Fibroblast of lung (primary cell): ENCODE measurements at places on chromosomes 1 and 21.
A peak's percentile ranks its signal among the peaks of the same experiment; 100 is the strongest.

DNA sequence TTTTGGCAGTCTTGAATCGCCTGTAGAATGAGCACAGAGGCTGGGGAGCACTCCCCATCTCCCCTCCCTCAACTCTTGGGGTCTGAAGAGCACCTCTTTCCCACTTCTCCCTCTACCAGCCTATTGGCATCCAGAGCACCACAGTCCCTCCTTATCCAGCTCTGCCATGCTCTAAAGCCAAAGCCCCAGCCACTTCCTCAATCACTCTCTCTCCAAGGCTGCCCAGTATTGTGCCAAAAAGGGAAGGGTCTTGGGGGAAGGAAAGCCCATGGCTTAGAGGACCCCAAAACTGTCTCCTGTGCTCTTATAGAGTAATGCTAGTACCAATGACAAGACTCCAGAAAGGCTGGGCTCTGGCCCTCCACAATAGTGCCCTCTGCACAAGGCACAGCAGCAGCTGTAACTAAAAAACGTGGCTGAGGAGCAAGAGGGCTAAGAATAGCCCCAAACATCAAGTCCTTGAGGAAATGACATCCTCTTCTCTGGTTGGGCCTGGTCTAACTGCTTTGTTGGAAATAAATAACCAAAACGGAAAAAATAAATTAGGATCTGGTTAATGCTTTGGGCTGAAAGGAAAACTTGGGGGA lies 28.4 kb downstream of the SLC27A3 start:
- no peak for DNase-seq

- no peak for DNase-seq
Measured at GRCh38 chr1:234645964-234646363, 36.0 kb upstream of the IRF2BP2 start.

GRCh38 chr1:207314816-207315215 lies 6.7 kb upstream of the CD55 start:
- peak; percentile 45 for DNase-seq

GRCh38 chr1:48462716-48463302 lies 9.2 kb downstream of the SPATA6 start:
- DNase-seq = no peak

- peak; percentile 87 for DNase-seq
Measured at GRCh38 chr1:221824025-221824424, 82.1 kb upstream of the DUSP10 start.

DNA sequence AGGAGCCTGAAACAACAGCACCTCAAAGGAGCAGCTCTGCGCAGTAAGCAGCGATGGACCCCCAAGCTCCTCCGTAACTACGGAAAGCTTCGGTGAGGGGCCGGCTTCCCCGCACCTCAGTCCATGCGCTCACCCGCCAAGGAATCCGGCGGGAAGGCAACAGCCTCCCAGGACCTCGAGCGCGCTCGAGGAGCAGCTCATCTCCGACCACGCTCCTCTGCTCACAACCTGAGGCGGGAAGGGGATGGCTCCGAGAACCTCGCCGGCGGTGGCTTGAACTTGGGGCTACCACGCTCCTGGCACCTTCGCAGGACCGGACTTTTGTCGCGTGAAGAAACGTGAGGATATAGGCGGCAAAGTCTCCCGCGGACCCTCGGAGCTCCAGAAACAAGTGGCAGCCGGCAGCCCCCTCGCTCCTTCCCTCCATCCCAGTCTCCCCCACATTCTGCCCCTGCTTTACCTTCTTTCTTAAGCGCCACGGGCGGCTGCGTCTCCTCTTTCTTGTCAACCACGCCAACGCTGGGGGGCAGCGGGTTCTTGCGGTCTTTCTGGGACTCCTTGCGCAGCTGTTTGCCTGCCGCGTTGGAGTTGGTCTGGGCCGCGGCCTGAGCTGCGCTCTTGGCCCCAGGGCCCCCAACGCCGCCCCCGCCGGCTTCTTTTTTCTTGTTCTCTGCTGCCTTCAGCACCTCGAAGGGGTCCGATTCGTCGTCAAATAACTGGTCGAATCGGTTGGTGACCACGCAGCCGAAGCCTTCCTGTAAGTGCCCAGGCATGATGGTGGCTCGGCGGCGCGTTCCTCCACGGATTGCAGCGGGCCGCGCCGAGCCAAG lies 459 bp downstream of the SERBP1 start:
- DNase-seq = no peak

DNA sequence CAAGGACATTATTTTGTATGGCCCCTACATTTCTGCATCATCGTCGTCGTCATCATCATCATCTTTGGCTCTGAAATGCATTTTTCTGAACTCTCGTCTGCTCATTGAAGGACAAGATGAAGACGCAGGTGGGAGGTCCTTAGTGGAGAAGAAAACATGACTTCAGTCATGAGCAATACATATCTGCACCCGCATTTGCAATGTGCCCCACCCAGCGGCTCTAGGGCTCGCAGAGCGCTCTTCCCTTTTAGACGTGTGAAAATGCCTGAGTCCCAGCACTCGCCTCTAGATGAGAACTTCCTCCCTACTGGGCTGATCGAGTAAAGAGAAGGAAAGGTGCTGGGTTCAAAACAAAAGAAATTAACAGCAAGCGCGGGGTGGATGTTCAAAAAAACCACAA lies 10.1 kb downstream of the C1orf174 start:
- DNase-seq = no peak

- no peak for DNase-seq
Measured at GRCh38 chr1:30171537-30172298, 551.7 kb downstream of the MATN1 start.

DNA sequence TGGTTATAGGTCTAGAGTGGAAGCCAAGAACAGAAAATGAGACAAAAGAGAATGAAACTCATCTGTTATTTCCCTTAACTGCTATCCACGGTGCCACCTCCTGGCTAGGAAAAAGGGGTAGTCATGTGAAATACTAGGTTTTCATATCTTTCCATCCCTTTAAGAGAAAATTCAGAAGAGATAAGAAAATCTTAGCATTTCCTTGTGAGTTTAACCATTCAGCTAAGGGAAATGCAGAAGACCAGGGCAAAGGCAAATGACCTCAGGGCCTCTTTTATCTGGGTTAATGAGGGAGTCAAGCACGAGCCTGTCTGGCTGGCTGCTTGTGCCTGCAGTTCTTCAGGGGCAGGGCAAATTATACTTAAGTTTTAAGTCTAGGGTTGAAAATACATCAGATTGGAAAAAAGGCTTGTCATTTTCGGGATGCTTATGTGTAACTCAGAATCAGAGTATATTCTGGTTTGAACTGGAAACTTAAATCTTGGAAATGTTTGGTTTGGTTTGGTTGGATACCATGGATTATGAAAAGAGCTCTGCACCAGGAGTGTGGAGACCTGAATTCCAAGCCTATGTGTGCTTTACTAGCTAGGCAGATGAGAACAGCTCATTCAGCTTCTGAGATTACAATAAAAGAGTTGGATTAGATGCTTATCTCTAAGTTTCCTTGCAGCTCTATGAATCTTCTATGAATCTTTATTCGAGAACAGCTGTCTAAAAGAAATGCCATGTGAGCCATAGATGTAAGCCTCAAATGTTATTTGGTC lies 19.9 kb downstream of the NIBAN1 start:
- no peak for DNase-seq

DNA sequence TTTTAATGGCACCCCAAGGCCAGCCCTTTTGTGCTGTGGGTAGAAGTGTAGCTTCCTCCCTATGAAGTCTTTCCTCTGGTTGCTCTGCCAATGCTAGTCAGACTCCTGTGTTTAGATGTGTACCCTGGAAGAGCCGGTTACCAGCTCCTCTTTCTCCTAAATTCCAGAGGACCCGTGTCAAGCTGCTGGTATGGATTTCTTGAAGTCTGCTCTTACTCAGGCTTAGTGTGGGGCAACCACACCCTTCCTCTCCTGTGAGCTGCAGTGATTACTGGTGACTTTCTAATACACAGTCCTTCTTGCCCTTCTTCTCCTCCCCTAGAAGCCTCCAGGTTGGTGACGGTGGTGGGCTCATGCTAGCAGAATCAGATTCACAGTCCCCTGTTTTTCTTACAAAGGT lies 74.1 kb upstream of the AKT3 start:
- peak; percentile 70 for DNase-seq

DNA sequence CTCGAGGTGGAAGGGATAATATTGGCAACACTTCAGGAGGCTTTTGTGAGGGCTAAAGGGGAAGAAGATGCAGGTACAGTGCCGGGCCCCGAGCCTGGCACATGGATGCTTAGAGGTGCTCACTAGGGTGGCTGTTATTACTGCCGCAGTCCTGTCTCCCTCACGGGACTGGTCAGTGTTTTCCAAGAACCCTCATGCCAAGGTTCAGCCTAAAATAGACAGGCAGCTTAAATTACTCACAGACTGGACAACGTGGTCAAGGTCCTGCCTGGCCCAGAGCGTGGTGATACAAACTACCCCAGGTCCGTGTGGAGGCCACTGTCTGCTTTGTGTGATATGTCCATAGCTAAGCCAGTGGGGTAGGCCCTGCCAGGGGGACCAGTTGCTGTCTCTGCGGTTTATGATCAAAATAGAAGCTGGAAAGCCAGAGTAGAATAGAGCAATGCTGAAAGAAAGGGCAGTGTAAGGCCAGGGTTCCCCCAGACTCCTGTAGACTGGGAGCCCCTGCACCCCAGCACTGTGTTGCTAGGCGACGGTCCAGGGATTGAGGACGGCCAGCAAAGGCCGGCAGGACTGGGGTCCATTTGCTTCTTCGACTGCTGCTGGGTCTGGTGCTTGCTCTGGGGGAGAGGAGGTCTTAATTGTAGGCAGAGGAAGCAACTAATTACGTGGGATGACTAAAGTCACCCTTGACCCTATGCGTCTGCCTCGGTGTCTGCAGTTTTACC lies 36.1 kb downstream of the ELAPOR1 start:
- no peak for DNase-seq

GRCh38 chr1:67850611-67851075 lies 17.4 kb upstream of the GNG12 start:
- DNase-seq = peak; percentile 92

GRCh38 chr1:32592943-32593342 lies 53.7 kb downstream of the ZBTB8A start:
- peak; percentile 48 for DNase-seq

DNA sequence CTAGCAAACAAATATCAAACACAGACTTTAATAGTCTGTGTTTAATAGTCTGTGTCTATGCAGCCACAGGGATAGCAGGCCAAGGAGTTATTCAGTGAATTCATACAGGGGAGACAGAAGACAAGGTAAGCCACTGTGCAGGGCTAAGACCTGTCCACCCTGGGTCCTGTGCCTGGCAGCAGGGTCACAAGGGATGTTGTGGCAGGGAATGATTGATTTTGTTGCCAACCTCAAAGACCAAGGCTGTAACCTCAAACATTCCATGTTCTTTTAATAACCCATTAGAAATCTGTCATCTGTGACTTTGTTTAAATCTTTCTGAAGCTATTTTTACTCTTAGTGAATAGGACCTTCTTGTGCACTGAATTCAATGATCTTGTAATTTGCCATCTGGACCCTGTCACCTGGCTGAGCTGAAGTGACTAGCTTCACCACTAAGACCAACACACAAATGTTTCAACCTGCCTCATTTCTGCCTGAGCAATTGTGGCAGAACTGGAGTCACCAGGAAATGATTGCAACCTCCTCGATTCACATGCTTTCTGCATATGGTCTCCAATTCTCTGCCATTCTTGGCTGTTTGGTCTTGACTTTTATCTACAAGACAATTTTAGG lies 154.2 kb downstream of the ASTN1 start:
- DNase-seq = no peak

GRCh38 chr1:93180723-93181613 lies at the start of gene CCDC18:
CCDC18 (plus strand) TSS chr1:93180724; CDS start chr1:93183362, 2,638 bp downstream.
- peak; percentile 51 for DNase-seq

DNA sequence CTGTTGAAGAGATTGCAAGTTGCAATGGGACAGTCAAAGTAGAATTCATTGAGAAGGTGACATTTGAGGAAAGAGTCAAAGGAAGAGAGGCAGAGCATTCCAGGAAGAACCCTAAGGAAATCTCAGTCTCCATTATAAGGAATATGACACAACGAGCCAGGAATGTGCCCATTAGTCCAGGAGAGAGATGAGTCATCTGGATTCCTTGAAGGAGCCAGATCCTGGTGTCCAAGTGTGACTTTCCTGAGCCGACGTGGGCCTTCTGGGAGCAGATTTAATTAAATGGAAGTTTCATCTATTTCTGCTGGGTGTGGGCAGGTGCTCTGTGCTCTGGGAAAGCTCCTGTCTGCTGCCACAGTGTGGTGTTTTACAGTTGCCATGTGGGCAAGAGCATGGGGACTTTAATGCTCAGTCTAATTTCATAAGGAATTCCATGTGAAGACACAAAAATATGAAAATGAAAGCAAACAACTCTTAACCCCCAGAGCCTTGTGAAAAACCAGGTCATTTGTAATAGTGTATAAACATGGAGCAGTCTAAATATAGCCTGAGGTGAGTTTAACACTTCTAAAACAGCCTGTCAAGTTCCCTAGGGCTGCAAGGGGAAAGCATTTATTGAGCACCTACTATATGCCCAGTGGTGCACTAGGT lies 111.4 kb upstream of the ARTN start:
- peak; percentile 87 for DNase-seq

GRCh38 chr21:35343046-35343819 lies 294.1 kb upstream of the RUNX1 start:
- DNase-seq = no peak

DNA sequence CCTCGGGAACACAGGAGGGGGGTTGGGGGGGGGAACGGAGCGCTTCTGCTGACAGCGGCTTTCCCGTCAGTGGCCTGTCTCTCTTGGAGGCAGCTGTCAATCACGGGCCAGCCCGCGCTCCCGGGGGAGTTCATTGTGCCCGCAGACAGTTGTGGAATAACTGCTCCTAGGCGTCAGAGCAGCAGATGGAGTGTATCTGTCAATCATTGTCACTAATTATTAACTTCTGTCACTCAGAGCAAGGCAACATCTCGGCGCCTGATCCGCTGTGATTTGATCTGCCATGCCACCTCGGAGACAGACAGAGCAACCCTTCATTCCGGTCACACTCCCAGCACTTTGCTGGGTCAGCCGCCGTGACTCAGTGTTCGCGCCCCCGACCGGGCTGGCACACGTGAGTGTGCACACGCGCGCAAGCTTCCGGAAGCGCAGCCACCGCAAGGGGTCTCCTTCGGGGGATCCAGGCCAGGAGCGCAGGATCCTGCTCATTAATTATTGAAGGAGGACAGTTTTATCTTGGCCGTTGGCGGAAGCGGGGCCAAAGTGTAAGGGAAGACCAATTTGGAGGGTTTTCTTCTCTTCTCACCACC lies 75.8 kb downstream of the RRAGC start:
- DNase-seq = peak; percentile 16

DNA sequence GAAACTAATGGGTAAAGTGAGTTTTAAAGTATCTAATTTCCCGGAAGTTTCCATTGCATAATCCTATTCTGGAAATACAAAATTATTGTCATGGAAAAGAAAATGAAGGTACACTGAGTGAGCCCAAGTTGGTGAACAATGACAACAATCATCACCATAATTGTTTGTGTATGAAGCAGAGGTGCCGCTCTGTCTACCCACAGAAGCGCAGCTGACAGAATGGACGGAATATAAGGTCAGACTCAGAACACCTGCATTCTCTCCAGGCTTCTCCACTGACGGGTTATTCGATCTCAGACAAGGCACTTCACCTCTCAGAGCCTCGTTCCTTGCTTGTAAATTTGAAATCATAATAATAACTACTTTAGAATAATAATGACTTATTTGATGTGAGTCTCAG lies 99.1 kb upstream of the NGF start:
- no peak for DNase-seq

DNA sequence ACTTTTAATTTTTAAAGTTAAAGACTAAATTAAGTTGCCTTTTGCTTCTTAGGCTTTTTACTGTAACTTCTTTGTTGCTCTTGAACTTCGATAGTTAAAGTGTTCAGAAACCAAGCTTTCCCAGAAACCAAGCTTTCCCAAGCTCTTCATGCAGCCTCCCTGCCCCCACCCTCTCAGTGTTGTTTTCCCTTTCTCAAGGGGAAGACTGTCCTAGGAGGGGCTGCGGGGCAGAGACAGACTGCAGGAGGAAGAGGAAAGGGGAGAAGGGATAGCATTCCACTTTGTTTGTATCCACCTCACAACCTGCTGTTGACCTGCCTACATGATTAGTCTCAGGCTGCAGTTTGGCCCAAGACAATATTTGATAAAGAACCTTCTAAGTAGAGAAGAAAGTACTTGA lies 39.0 kb upstream of the DIPK1A start:
- no peak for DNase-seq
